H54 (cell line): ENCODE measurements at places on chromosomes 6 and 20.

DNA sequence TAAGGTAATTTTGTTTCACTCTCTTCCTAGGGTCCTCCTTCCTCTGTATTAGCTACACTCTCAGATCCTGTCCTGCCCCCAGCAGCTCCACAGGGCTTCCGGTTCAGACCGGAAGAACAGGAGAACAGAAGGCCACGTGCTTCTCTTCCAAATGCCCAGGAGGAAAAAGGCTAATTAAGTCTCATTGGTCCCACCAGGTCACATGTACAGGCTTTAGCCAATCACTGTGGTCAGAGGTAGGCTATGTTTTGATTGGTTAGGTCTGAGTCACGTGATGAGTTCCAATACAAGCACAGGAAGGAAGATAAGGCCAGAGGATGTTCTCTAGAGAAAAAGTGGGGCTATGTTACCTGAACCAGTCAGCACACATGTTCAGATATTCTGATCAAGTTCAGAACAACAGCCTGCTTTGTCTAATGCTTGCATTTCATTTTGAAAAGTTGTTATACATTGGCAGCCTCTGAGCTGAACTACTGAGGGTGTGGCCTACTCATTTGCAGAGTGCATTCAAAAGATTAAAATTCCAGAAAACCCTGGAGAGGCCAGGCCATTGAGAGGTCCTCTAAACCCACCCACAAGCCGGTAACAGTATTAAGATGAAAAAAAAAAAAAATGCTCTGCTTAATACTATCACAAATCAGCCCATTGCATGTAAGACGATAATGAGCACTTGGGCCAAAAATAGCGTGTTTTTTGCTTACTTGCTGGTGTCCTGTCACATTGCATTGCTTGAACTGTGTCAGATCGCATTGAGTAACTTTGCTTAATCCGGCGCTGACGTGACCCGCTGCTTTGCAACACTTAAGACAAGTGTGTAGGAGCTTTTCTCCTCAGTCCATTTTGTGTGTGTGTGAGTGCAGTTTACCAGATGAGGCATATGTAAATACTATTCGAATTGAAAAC lies 170.3 kb downstream of the TSHZ2 start:
- no peak for DNase-seq

GRCh38 chr6:82248273-82248735 lies 760 bp upstream of the IBTK start:
- peak; percentile 24 for DNase-seq

DNA sequence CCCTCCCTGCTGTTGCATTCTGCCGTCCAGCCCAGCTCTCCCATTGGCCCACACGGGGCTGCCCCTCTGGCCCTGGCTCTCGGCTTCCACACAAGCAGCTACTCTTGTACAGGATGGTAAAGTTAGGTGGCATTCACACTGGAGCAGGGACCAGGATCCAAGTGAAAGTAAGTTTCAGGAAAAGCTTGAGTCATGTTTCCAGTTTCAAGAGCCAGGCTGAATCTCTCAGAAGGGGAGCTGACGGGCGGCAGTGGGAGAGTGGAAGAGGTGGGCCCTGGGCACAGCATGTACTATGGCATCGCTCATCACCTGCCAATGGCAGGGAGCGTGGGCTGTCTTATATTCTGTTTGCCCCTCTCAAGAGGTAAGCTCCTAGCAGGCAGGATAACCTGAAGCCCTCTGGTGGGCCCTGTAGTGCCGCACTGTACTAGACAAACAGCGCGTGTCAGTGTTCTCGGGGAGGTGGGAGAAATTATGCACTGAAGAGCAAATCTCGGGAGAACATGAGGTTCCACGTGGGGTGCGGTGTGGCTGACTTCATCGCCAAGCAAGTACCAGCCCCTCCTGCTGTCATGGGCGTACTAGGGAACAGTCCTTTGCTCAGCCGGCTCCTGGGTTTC lies 241.5 kb downstream of the NRN1 start:
- DNase-seq = no peak

- DNase-seq = no peak
Observed at GRCh38 chr20:3158968-3159431, 665 bp downstream of the FASTKD5 start.

DNA sequence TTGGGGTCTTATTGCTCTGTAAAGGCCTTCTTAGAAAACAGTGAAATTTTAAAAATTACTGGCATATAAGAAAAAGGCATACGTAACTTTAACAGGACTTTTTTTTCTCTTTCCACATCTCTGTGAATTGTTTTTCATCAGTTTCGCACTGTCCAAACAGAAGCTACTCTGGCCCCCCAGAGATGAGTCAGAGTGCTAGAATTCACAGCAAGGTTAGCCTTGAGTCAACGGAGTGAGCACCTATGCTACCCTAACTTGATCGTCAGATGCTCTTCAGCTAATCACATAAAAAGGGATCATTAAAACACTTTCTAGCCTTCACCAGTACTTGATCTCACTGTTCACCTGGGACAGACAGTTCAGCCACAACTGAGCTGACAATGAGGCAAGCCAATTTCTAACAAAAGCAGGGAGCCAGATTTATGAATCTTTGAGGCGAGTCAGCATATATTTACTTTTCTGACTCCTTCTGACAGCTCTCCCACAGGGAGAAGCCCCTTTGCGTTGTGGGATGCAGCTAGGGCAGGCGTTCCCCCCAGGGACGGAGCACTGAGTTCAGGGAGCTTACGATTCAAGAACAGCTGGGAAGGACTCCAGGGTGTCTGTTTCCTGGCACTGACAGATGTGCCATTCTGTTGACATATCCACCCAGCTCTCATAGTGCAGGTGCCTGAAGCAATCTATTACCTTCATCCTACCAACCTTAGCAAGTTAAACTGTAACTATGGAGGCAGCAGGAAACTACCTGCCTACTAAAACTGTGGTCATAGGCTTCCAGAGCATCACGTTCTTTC lies 46.4 kb upstream of the SPDEF start:
- DNase-seq = no peak

DNA sequence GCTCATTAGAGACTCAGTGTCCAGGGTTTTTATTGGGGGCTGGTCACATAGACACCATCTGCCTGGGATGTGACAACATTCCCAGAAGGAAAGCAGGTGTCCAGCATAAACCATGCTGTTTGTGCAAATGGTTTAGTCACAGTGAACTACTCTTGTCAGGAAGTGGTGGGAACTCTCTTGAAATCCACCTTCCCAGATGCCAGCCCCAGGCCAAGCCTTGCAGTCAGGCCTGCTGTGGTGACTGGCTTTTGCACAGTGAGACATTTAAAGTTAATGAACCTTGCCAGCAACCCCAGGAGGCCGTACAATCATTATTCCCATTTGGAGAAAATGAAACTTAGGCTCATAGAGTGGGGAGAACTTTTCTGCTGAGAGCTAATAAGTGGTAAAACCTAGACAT lies 242.5 kb upstream of the KCNG1 start:
- DNase-seq = no peak

DNA sequence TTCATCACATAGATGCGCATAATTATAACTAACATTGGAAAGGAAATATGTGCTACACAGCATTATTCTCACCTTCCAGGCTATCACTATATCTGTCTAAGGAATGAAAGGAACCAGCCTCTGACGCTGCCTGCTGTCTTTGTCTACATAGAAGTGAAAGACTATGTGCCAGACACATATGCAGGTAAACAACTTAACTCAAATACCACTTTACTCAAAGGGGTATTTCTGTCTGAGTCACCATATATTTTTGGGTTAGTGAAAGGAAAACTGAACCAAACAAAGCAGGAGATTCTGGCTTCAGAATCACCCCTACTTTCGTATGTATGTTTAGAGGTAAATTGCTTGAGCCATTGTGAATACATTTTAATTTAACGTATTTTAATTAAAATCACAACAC lies 328.6 kb upstream of the PLCB4 start:
- no peak for DNase-seq

DNA sequence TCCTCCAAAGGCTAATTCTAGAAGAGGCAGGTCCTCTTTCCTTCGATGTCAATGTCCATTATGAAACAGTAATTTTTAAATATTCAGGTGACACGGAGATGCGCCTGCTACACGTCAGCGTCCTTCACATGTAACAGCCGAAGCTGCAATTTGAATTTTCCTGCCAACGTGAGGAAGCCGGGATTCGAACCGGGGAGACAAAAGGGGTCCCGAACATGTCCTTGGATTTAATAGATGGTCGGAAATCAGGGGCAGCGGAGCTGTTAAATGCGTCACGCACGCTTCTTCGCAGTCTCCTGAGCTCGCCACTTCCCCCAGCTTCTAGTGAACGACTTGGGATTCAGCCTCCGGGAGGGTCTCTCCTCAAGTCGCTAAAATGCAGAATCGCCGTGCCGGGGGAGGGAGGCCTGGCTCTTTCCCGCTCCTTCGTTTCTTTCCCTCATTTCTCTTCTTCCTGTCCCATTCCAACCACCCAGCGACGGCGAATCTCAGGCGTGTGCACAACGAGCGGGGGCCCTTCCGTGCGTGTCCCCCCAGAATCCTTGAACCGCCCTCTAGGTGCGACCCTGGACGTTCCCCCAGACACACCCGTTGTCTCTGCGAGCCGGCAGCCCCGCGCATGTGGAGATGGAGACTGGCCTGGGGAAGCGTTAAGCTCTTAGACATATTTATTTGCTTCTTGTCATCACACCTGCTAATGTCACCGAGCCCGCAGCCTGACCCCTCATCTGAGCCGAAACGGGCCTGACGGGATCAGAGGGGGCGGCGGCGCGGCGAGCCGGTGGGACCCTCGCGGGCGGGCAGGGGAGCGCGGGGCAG lies 1.3 kb upstream of the FOXC1 start:
- DNase-seq = no peak

GRCh38 chr6:98828941-98829411 lies 5.4 kb upstream of the POU3F2 start:
- no peak for DNase-seq

GRCh38 chr20:6812530-6812929 lies 45.0 kb downstream of the BMP2 start:
- no peak for DNase-seq

GRCh38 chr6:139394027-139394649 lies 19.7 kb upstream of the CITED2 start:
- DNase-seq = no peak

DNA sequence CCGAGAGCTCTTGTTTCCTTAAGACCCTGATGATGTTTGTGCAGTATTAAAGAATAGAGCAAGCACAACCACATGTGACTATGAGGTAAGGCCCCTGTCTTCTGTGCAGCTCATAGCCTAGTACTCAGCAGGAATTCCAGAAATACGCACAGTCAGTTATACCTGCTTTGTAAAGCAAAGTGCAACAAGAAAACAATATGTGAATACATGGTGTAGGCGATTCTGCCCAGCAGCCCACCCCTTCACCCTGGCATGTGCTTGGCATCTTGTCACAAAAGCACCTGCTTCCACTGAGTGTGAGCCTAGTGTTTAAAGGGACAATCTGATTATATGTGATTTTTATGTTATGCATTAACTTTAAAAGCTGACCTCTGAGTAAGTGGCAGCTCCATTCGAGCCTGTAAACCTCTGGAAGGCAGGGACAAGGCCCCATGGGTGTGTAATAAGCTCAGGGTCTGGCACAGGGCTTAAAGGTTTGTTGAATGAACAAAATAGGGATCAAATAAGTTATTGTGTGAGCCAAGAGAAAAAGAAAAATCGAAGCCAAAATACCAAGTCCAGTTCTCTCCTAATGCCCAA lies 148.7 kb downstream of the DOK5 start:
- no peak for DNase-seq

DNA sequence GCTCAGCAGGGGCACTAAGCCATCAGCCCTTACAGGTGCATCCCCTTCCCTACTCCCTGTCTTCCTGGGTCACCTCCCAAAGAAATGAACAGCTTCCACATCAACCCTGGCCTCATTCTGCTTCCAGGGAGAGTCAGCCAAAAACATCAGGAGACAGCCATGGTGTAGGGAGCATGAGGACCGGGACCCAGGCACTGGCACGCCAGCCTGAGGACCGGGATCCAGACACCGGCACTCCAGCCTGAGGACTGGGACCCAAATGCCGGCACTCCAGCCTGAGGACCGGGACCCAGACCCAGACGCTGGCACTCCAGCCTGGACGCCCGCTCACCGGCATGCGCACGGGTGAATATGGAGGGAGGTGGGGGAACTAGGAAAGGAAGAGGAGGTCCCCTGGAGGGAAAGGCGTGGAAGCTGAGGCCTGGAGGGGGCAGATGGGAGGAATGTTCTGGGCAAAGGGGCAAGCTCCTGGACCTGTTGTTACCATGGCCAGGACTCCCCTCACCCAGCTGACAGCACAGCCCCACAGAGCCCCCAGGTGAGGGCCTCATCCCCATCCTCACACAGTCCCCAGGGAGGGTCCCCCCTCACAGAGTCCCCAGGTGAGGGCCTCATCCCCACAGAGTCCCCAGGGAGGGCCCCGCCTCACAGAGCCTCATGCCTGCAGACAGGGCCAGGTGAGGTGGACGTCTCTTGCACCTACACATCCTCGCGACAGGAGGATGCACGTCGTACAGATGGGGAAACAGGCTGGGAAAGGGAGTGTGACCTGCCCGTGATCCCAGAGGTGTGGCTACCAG lies 26.0 kb upstream of the MRGBP start:
- no peak for DNase-seq

GRCh38 chr20:57509665-57510237 lies 15.2 kb downstream of the CTCFL start:
- peak; percentile 51 for DNase-seq

- no peak for DNase-seq
Observed at GRCh38 chr6:109236115-109237076, 141.1 kb downstream of the CEP57L1 start.
